ENCODE measurements at places on chromosomes 1 and 21.
A peak's percentile ranks its signal among the peaks of the same experiment; 100 is the strongest.

DNA sequence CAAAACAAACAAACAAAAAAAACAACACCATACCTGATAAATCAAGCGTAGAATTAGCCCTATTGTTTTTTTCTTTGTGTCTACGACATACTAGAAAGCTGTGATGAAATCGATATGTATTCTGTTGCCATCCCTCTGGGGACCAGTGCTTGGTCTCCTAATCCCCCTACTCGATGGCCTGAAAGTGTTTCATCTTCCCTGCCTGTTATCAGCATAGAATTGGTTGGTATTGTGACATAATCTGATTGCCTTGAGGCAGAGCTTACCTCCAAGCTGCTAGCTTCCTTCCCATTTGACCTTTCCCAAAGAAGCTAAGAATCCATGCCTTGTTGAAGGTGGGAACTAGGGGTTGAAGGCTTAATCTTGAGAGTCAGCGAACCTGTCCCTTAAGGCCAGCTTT lies 40.7 kb upstream of the PIGV start:
- DNase-seq, result no peak

- DNase-seq, result no peak
Observed at GRCh38 chr1:234500269-234500668, 21.3 kb upstream of the TARBP1 start.

GRCh38 chr1:119485201-119485600 lies 21.8 kb upstream of the HSD3B1 start:
- no peak for DNase-seq

DNA sequence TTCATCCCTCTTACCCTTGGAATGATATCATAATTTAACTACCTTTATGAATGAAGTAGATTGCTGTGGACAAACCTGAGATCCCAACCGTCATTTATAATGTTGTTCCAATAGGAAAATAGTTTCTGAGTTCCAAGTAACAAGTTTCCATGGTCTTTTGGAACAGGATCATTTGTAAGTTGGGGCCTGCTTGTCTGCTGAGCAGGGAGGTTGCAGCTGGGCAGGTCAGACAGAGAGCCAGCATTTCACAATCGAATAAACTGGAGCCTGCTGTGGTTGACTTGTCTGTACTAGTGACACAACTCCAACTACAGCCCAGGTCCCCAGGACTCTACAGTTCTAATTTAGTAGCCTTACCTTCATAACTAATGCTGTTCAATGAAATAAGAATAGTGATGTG lies 18.6 kb upstream of the RALGPS2 start:
- no peak for DNase-seq

- DNase-seq, result no peak
Observed at GRCh38 chr1:229431284-229432115, 2.4 kb downstream of the ACTA1 start.

GRCh38 chr1:219155135-219155534 lies 18.5 kb upstream of the LYPLAL1 start:
- no peak for DNase-seq

DNA sequence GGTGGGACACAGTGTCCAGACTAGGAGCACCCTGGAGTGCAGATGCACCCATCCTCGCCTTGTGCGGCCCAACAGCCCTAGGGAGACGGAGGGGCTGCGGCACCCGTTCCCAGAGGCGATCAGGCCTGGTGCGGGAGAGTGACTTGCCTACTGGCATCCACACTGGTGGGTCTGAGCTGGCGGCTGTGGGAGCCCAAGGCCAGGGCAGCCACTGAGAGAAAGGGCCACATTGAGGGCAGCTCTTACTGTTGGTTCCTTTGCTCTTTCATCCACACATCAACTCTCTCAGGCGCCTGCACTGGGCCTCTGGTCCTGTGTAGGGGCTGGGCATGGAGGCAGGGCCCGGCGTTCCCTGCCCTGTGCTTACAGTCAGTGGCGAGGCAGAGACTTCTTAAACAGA lies 8.6 kb downstream of the PODN start:
- DNase-seq, result no peak

DNA sequence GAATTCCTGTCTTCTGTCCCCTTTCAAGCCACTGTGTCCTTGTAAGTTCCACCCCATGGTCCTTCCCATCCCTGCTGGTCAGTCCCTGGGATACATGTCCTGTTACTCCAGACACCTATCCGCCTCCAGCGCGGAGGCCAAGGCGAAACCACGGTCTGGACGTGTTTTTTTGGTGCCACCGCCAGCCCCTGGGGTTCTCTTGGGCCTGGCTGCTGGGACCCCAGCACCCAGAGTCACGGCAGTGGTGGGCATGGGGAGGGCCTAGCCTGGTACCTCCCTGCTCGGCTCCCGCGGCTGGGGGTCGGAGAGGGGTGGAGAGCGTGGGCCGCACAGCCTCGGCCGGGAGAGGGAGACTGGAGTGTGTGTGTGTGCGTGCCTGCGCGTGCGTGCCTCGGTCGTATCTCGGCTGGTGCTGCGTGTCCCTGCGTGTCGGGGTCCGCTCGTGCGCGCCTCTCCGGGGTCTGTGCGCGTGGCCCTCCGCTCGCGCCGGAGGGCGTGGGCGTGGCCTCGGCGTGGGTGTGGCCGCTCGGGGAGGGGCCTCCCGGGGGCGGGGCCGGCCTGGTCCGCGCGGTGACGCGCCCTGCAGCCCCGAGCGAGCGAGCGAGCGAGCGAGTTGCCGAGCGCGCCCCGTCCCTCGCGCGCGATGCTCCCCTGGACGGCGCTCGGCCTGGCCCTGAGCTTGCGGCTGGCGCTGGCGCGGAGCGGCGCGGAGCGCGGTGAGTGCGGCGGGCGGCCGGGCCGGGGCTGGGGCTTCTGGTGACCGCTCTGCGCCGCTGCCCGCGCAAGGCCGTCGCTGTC lies at the start of gene VWA1:
TSS of gene VWA1 (plus strand) at position 585 of the 798 bp plus-strand sequence. CDS start at position 644, 59 bp downstream.
- peak; percentile 90 for DNase-seq

DNA sequence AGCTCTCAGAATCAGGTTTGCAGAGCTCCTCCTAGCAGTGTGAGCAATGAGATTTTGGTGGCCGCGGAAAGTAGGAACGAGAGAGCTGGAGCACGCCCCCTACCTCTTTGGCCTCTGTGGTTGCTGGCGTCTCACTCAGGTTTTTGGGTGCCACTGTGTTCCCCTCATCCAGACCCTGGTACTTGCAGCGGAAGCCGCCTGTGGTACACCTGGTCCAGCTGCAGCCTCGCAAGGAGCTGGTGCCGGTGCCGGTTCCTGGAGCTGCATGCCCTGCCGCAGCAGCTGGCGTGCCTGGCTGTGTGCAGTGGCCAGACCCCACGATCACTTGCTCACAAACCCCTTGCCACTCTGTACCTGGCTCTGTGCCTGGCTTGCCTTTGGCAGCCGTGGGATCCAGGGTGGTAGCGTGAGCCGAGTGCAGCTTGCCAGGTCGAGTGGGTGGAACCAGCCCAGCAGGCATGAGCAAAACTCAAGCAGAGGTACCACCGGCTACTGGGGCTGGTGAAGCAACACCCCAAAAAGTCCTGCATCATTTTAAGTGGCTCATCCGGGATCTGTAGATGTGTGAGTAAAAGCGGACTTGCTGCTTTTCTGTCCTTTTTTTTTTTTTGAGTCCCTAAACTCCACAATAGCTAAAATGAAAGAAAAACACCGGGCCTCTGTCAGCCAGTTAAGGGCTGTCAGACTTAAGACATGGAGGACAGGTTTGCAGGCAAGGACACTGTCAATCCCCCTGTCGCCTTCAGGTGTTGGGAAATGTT lies 844.9 kb downstream of the KCNT2 start:
- DNase-seq, result no peak

DNA sequence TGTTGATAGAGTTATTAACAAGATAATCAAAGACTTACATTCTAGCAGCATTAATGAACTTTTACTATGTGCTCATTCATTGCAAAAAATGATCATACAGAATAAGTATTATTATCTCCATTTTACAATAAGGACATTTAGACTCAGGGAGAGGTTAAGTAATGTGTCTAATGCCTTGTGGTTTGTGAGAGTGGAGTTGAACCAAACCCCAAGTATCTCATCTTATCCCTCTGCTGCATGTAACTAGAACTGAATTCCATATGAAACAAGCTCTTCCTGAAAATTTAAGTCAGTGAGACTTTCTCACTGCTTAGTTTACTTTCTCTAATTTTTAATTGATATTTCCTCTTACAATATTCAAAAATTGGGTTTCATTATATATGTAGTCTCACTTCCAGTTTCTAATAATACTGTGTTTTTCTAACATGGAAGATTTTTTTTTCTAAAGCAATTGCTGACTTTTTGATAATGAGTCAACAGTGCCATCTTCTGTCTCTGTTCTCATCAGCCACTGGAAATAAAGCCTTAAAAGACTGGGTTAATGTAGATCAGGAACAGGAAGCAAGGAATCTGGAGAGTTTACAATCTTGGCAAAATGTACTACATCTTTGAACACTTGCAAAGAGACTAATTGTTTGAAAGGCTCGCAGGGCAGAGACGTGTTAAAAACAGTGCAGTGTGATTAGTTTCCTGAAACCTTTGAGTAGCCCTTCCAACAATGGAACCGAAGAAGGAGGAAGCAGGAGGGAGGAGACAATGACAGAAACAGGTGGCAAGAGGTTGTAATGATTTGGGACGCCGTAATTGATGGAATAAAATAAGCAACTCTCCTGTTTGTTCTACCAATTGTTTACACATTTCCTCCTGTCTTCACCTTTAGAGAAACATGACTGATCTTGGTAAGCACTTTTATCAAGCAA lies 567.6 kb downstream of the MRPL39 start:
- DNase-seq, result peak; percentile 8

GRCh38 chr1:109377698-109378097 lies 20.0 kb downstream of the SORT1 start:
- no peak for DNase-seq

DNA sequence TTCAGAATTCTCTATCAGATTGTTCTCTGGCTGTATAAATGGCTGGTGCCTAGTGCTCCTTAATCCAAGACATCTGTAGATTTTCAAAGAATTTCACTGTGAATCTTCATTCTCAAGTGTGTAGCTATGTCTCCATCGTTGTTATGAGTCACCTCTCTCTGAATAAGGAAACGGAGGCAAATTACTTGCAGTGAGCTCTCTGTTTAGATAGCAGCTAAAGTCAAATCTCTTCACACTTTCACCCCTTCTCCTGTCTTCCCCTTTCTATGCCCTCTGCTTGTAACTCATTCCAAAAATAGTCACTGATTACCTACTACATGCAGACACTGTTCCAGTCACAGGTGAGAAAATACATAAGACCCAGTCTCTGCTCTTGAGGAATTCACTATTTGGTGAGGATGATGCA lies 39.7 kb downstream of the CHML start:
- peak; percentile 35 for DNase-seq

DNA sequence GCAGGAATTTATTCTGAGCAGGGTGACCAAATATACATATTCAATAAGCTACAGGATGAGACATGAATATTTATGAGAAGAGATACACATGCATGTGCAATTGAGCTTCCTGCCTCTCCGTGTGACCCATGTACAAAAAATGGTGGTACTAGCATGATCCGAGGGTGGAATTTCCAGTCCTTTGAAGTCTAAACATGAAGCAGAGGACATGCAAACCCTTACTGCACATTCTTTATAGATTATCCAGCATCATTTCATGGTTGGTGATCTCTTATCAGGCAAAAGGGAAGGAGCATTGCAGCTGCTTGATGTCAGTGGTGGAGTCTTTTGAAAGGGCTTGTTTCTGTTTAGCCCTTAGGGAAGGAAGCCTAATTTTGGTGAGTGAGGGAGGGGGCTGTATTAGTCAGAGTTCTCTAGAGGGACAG lies 448.6 kb downstream of the SETD4 start:
- DNase-seq, result no peak

GRCh38 chr1:49333906-49334305 lies 557.2 kb upstream of the BEND5 start:
- DNase-seq, result no peak

GRCh38 chr1:97791251-97791650 lies 129.6 kb downstream of the DPYD start:
- DNase-seq, result no peak

GRCh38 chr1:89350298-89350697 lies 13.6 kb upstream of the GBP6 start:
- no peak for DNase-seq

DNA sequence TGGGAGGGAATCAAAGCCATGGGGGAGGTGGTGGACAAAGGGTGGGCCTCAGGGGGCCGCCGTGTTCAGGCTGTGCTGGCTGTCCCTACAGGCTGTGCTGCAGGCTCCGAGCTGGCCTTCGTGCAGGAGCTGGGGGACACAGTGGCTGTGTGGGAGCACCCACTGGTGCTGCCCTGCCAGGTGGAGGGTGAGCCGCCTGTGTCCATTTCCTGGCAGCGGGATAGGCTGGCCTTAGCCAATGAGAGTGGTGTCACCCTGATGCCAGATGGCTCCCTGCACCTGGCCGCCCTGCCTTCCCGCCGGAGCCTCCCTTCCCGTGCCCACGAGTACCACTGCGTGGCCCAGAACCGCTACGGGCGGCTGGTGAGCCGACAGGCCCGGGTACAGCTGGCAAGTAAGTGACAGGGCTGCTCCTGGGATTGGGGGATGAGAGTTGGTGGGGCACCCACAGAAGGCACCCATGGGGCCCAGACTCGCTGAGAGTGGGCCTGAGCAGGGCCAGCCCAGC lies 20.2 kb downstream of the SLC27A3 start:
- DNase-seq, result no peak

- DNase-seq, result no peak
Observed at GRCh38 chr1:82400521-82400920, 599.8 kb downstream of the ADGRL2 start.

DNA sequence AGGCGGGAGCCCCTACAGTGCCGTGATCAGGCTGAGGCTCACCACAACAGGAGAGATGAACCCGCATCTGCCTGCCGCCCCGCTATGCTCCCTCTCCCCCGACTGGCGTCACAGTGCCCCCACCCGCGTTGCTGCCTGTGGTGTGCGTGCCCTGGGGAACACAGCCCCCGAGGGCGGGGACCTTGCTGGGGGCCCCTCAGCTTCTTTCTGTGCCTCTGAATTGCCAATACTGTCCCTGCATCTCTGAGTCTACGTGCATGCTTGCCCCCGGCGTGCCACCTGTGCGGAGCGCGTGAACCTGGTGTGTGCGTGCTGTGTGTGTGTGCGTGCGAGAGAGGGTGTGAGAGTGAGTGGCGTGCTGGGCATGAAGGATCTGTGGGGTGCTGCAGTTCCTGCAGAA lies 10.3 kb downstream of the PARS2 start:
- DNase-seq, result no peak

DNA sequence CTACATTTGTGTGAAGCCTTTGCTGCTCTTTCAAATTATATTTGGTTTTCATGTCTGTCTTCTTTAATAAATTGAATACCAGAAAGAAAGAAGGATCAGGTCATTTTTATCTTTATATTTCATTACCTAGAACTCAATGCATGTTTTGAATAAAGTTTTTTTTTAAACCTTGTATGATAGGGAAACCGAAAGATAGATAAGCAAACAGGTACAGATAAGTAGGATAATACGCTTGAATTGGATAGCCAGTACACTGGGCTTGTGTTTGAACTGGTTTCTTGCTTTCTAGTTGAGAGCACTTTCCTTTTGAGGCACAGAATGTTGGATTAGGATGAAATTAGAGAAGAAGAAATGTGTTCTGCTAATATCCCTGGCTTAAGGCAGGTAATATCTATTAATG lies 46.9 kb downstream of the PKN2 start:
- DNase-seq, result no peak

DNA sequence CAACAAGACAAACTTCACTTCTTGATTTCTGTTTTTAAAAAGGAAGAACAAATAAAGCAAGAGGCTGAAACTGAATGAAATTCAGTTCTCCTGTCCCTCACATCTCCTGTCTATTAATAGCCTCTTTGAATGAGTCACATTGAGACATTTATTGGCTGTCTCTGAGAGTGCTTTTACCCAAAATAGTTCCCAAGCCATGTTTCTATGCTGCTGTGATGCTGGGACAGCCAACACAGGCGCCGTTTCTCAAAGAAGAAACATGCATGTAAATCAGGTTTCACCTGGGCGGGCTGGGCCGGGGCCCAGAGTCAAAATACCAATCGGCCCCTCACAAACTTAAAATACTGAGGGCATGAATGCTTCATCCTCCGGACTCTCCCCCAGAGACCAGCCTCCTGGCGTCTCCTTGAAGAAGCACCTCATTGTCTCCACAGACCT lies 105.2 kb downstream of the EDEM3 start:
- DNase-seq, result peak; percentile 18

Data from germinal center (tissue), 1 donor.